ENCODE measurements at places on chromosomes 16 and 17.
A peak's percentile ranks its signal among the peaks of the same experiment; 100 is the strongest.

DNA sequence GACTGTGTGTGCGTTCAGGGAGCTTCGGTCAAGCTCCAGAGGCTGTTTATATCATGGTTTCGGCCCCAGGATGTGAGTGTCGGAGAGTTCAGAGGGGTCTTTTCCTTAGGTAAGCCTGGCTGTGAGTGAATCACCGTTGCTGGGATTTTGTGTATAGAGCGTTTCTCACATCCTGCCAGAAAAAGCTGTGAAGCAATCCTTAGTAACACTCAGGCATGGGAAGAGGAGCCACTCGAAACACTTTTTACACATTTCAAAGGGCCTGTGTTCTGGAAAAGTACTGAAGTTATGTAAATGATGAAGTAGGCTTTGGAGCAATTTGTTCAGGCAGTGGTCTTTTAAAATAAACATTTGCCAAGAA, 662 bp downstream of the PGS1 start:
- peak; percentile 71 for DNase-seq

GRCh38 chr17:1137465-1137894, 42.3 kb downstream of the ABR start:
- no peak for DNase-seq

DNA sequence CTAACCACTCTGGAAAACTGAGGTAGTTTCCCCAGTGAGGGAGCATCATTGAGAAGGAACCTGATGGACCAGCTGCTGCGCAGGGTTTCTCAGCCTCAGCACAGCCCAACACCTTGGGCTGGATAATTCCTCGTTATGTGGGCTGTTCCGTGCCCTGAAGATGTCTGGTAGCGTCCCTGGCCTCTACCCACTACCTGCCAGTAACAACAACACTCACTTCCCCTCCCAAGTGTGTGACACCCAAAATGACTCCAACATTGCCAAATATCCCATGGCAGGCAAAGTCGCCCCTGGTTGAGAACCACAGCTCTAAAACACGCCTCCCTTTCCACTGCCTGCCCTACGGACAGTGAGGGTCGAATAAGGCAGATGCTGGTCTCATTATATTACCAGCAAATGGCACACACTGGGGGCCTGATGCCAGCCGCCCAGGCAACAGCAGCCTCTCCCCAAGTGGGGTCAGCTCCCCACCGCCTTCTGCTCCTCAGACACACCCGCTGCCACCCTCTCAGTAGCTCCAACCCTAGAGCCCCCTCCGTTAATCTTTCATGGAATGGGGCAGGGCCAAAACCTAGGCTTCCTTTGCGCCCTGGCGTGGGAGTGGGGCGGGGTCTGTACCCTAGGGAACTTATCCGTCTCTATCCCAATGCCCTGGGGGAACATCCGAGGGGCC, 1.0 kb downstream of the RHBDF2 start:
- DNase-seq: peak; percentile 66

DNA sequence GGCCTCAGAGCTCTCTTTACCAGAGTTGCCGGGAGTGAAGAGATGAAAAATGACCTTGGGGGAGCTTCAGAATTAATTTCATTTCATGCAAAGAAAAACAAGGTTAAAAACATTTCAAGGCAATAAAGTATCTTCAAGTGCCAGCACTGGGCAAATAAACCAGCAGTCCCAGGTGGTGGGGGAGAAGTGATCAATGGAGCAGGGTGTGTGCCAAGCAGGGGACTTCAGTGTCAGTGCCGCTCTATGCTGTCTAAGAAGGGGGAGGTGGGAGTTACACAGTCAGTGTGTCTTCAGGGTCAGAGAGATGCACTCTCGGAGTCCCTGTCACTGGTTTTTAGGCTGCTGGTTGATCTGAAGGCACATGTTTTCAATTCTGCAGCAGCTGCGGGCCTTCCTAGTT, 57.2 kb upstream of the MGAT5B start:
- DNase-seq: no peak

DNA sequence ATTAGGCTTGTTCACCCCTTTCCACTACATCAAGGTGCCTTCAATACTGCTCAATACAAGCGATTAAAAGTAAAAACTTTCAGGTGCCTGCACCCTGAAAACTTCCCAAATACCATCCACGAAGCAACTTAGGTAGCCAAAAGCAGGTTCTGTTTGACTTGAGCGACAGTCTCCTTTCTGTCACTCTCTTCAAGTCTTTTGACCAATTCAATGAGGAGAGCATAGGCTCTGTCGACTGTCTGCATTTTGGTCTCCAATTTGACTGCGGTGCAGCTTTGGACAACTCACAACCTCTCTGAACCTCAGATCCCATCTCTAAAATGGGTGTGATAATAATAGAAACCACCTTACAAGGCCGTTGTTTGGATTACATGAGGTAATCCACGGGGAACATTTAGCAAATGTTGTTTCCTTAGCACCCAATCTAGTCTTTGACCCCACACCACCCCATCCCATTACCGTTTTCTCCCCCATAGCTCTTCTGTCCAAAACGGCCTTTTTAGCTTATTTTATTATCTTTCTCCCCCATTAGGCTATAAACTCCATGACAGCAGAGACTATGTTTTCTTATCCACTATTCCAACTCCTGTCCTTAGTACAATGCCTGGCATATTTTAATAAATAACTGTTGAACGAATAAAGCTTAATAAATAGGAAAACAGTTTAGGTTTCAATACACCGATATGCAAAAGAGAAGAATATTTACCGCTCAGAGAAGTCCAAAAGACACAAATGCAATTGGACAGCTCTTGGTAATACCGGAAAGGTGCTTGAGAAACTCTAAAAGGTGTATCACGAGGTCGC, 999 bp downstream of the MARF1 start:
- DNase-seq: peak; percentile 11

DNA sequence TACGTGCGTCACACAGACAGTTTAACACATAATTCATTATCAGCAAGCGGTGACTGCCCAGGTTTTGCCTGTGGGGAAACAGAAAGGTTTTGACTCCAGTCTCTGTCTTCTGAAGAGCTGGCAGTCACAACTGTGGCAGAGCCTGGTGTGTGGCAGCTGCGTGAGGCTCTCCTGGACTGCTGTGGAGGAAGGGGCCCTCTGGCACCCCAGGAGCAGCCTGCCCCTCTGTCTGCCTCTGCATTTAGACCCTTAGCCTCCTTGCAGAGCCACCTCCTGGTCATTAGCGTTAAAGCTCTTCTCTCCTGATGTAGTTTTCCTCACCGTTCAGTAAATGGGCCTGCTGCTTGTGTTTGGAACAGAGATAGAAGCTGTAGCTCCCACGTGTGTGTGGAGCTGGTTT, 10.9 kb downstream of the RAB40C start:
- DNase-seq: peak; percentile 23

DNA sequence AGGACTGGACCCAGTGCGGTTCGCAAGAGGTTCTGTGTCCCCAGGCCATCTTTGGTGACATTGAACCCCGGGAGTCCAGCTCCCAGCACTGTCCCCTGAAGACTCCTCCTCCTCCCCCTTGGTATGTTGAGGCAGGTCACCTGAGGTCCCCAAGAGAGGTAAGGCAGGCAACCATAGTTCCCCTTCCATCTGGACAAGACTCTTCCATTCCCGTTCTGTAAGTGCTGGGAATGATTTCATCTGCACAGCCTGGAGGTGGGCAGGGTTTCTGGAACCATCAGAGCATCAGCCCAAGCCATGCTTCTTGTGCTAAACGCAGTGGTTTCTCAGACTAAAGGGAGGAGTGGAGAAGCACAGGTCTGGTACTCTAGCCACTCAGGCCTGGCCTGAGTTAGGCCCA, 24.9 kb downstream of the COPZ2 start:
- no peak for DNase-seq

- DNase-seq: no peak
Observed at GRCh38 chr17:550463-551180, 164.0 kb downstream of the VPS53 start.

DNA sequence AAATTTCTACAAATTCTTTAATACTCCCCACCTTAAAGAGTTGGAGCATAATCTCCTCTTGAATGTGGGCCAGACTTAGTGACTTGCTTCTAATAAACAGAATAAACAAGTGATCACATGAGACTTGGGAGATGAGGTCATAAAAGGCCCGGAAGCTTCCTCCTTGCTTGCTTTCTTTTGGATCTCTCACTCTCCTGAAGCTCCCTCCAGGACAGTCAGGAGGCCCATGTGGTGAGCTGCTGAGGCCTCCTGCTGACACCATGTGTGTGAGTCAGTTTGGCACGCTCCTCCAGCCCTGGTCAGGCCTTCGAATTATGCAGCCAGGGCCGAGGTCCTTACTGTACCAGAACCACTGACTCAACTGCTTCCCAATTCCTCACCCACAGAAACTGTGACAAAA, 53.2 kb downstream of the NDEL1 start:
- peak; percentile 87 for DNase-seq

- no peak for DNase-seq
Observed at GRCh38 chr17:73028299-73028755, 64.2 kb downstream of the SLC39A11 start.

DNA sequence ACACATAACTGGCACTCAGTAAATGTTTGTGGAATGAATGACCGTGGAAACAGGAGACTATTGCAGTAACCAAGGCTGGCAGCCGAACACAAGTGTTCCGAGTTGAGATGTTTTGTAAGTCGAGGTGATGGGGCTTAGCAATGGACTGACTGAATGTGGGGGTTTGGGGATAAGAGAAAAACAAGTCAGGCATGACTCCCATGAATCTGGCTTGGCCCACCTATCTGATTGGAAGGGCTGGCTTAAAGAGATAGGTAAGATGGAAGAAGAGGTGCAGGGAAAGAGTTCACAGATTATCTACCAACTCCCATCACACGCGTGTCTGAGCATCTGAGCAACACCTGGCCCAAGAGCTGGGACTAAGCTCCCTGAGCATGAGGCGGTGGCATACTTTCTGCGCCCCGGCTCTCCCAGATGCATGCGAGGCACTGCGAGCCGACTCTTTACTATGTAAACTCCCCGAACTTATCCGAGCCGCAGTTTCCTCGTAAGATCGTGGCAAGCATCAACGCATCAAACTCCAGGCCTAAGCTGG, 539 bp downstream of the IFT20 start:
- DNase-seq: no peak

DNA sequence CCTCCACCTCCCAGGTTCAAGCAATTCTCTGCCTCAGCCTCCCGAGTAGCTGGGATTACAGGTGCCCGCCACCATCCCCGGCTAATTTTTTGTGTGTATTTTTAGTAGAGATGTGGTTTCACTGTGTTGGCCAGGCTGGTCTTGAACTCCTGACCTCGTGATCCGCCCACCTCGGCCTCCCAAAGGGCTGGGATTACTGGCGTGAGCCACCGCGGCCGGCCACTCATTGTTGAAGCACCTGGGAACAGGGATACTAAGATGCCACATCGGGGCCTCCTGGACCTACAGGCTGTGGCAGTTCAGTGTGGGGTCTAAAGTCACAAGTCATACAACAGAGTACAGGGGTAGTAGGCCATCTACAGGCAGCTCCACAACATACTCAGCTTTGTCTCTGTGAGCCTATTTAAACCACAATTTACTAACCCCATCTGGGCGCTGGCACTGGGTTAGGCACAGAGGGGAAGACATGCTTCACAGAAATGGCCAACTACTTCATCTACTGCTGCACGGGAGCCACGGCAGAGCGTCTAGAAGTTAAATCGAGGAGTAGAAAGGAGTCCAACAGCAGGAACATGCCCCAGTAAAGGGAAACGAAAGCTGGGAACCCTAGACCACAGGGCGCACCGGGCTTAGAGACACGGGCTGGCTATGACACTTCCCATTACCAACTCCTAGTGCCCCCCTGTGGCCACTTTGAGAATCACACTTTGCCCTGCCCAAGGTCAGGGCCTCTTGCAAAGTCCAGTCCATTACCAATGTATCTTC, 4.3 kb downstream of the VAMP2 start:
- peak; percentile 97 for DNase-seq

- no peak for DNase-seq
Observed at GRCh38 chr16:3460121-3460520, 16.6 kb downstream of the NAA60 start.

- DNase-seq: no peak
Observed at GRCh38 chr17:65039336-65039988, 17.1 kb downstream of the GNA13 start.

- DNase-seq: no peak
Observed at GRCh38 chr16:162271-162991, 3.3 kb upstream of the HBM start.

DNA sequence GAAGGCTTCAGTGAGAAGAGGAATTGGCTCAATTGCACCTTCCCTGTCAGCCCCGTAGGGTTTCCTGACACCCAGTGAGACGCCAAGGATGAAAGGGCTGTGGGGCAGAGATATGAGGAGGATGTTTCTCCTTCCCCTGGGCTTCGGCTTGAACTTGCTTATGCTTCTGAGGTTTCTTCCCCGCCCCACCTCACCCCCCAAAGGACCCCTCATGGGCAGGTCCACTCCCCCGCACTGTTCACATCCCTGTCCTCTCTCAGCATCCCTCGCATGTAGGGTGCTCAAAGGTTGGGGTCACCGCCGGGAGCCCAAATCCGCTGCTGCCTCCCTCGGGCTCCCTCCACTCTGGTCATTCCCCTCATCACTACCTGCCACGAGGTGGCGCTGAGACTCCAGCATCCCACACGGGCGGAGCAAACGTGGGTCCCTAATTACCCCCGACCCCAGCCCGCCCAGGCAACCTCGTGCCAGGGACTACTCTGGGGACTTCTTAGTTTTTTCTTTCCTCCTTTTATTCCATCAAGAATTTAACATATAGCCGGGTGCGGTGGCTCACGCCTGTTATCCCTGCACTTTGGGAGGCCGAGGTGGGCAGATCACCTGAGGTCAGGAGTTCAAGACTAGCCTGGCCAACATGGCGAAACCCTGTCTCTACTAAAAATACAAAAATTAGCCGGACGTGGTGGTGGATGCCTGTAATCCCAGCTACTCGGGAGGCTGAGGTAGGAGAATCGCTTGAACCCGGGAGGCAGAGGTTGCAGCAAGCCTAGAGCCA, 3.3 kb upstream of the TRARG1 start:
- peak; percentile 79 for DNase-seq

- peak; percentile 14 for DNase-seq
Observed at GRCh38 chr16:71843572-71843971, 2.2 kb upstream of the ATXN1L start.

DNA sequence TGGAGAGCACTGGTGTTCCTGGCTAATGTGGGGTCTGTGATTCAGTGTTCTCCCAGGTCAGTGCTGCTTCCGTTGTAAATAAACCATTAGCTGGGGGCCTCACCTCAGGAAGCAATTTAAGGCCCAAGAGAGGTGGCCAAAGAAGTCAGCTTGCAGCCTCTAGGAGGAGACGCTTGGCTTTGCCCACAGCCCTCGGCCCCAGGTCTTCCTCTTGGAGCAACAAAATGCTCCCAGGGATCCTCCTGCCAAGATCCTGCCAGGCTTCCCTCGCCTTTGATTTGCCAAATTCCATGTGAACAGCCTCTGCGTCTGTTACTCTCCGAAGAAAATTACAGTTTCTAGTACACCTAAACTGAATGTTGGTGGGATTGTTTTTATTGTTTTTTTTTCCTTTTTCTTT, 62.4 kb upstream of the TBX2 start:
- DNase-seq: no peak

GRCh38 chr16:57409065-57409464, 4.5 kb downstream of the CCL17 start:
- peak; percentile 53 for DNase-seq

Data from suppressor macrophage (primary cell).